Skin of body (tissue), 3 donors: ENCODE measurements at places on chromosomes 16 and 17. TPM values are rescaled to one million over a fixed set of nuclear protein-coding genes. Genes with fewer than 3 reads are reported as not detected.

The TUBD1 gene
- total RNA-seq, result 8.8 TPM

The PPM1D gene
- 12.2 TPM for total RNA-seq

The CES3 gene
- total RNA-seq, result not detected

- DNase-seq, result peak; percentile 75
These were observed at the start of gene NTN1 for GRCh38 chr17:9021158-9021991. Gene NTN1, plus strand, starts transcription at chr17:9021510. Its CDS starts 864 bp downstream, at chr17:9022374.

- no peak for DNase-seq
These were observed 22.8 kb upstream of the CNEP1R1 start for GRCh38 chr16:50002190-50002589.

DNA sequence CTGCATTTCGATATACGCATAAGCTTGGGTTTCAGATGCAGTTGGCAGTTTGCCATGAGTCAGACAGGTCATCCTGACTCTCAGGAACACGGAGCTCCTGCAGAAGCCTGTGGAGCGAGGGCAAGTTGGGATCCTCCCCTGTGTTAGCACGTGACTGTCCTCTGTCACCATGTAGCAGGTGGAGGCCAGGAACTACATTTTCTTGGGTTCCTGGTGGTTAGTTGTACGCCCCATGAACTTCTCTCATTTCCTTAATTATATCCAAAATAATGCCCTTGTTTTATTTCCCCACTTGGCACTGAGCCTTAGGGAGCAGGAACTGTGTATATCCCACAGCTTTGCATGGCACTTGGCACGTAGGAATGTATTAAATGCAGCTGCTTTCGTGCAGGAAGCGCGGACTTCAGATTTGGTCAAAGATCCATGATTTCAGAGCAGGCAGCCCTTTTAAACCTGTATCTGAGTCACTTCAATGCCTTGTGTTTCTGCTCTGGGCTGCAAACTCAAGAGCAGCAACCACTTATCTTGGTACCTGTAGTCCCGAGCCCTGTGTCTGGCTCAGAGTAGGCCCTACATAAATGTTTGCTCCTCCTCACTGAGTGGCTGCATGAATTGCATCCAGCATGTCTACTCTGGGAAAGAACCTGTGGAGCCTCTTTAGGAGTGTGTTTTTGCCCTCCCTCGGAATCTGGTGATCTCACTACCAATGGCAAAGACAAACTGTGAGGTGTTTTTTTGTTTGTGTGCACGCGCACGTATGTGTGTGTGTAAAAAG lies 428.4 kb downstream of the MAF start:
- DNase-seq, result no peak
